Activated CD4-positive, alpha-beta T cell treated with anti-CD3 and anti-CD28 coated beads, Interleukin-2, Interleukin-4, amounts not matched to agents 100 ng/mL and 50 ng/mL, durations not matched to agents 16 hours and 8 hours (primary cell): ENCODE measurements at places on chromosomes 4 and X.
A peak's percentile ranks its signal among the peaks of the same experiment; 100 is the strongest.

DNA sequence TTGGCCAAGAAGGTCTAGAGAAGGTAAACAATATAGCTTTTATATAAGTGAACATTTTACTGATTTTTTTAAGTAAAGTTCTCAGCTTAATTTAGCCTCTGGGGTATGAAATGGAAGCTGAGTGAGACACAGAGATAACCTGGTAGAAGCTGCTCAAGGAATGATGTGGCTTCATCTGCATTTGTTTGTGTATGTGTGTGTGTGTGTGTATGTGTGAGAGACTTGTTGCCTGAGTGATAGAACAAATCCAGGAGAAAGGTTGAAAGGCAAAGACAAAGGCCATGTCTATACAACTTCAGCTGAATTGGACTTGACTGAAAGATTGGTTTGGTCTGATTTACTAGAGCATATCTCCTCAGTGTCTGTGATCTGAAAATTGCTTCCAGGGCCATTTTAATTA lies 63.6 kb downstream of the PCDH7 start:
- no peak for DNase-seq

DNA sequence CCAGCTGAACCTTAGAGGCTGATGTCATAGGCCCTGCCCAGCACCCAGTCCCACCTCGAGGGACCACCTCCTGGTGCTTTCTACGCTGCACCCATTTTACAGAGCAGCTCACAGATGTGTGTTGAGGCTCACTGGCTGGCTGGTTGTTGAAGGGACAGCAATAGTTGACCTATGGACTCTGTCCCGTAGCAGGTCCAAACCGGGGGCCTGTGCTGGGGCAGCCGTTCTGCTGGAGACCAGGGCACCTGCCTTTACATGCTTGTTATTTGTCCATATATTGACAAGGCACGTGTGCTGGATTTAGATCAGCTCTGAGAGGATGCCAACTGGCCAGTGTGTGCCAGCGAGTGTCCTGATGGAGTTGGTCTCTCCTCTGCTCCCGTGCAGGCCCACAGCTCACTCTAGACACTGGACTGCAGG lies 58.1 kb downstream of the TNIP2 start:
- no peak for DNase-seq

DNA sequence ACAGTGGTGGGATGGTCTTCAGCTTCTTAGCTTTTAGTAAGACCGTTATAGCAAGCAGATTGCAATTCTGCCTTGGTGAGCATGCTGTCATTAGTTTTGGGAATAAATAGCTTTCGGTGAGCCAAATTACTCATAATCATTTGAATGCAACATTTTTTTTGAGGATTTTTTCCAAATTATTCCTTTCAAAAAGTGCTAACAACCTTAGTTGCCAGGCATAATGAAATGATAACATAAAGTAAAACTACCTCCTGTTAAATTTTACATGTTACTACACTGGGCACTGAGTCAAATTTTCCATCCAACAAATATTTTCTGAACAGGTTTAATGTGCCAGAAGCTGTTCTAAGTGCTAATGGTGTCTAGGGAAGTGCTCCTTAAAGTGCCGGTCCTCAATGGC lies 15.8 kb upstream of the NPFFR2 start:
- no peak for DNase-seq

DNA sequence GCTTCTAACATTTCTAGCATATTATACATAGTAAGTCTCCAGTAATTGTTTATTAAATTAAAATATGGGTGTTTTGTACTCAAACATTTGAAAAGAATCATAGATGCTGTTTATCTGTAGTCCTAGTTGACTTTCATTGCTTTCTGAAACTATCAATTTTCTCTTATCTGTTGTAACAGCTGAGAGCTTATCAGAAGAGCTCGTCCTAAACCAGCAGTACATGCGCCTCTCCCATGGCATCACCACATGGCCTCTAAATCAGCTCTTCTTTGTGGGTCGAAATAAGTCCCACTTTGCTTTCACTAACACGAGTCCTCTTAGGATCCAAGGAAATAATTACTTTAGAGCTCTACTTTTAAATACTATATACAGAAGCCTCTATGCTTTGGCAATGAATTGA lies 55.1 kb downstream of the PPP3CA start:
- DNase-seq, result no peak

- DNase-seq, result no peak
Measured at GRCh38 chr4:108400309-108400708, 220.1 kb upstream of the RPL34 start.

DNA sequence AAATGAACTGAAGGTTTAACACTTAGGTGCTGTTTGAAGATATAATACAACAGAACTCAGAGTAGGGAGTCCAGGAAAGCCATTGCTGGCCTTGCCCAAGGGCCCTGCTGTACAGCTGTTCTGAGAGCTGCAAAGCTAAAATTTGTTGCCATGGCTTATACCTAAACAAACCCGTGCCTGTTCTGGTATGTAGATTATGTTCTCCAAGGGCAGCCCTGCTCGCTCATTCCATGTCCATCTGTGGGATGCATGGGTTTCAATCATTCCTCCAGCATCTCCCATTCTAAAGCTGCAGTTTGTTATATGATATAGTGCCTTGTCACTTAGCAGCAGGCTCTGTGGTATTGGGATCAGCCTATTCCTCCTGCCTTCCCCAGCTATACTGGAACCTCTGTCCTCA lies 80.8 kb upstream of the BMPR1B start:
- no peak for DNase-seq

GRCh38 chr4:141721174-141721573 lies 84.8 kb downstream of the IL15 start:
- DNase-seq, result no peak

DNA sequence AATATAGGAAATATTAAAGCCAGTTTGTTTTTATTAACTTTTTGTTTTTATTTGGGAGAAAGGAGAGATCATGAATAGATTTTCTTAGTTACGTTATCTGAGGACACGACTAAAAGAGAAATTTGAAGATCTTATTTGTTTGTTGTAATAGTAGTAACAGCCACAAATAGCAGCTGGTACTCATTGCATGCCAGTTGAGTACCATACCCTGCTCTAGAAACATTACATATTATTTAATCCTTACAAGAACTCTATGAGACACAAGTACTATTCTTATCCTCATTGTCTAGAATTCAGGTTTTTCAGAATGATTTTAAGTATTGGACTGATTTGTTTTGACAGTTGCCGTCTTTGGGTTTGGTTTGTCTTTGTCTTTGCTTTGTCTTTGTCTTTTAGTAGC lies 31.8 kb downstream of the USP53 start:
- no peak for DNase-seq

DNA sequence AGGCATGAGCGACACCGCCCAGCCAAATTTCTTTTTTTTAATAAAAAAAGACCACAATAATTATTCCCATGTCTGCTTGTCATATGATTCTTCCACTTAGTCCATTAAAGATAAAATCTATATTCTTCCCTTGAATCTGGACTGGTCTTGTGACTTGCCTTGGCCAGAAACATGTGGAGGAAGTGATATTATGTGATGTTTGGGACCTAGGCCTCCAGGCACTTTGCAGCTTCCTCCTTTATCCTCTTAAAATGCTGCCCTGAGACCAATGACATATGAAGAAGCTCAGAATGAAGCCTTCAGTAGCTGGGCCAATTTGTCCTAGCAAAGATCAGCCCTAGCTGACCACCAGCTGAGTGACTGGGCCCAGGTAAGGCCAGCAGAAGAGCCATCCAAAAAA lies 250.0 kb downstream of the INPP4B start:
- DNase-seq, result no peak

- DNase-seq, result no peak
Measured at GRCh38 chrX:123215397-123216089, 31.5 kb downstream of the GRIA3 start.

GRCh38 chrX:115356369-115356768 lies 66.9 kb downstream of the LUZP4 start:
- no peak for DNase-seq

DNA sequence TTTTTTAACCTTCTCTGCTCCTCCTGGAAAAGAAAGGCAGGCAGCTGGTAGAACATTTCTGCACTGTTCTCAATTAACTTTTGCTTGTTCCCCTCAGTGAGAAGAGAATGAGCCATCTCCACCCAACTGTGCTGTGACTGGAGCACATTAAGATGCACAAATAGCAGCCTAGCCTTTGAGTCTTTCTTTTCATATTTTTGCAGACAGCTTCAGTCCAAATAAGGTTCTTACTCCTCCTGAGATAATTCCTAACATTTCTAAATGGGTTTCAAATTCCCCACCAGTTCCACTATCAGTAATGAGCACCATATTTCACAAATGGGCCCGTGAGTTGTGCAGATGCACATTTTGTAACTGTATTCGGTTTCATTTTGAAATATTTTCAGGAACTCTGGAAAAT lies 118.6 kb downstream of the SPCS3 start:
- no peak for DNase-seq

DNA sequence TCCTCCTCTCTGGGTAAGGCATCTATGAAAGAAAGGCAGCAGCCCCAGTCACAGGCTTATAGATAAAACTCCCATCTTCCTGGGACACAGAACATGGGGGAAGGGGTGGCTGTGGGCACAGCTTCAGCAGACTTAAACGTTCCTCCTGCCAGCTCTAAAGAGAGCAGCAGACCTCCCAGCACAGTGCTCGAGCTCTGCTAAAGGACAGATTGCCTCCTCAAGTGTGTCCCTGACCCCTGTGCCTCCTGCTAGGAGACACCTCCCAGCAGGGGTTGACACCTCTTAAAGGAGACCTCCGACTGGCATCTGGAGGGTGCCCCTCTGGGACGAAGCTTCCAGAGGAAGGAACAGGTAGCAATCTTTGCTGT lies 89.9 kb downstream of the EFHC2 start:
- DNase-seq, result no peak

DNA sequence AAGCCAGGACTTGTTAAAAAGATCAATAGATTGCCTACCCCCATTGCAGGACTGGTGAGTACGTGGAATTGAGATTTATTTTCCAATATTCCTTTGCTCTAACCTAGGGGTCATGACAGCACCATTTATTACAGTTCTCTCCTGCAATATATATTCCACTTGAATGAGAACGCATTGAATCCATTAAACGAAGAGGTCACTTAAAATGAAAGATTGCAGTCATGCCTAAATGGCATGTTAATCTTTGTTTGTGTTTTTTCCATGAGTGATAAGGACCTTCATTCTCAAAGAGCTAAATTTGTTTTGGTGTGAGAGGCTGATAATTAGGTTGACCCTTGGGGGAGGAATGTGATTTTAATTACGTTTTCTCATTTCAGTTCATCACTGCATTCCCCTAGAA lies 13.5 kb upstream of the LIMCH1 start:
- DNase-seq, result no peak

DNA sequence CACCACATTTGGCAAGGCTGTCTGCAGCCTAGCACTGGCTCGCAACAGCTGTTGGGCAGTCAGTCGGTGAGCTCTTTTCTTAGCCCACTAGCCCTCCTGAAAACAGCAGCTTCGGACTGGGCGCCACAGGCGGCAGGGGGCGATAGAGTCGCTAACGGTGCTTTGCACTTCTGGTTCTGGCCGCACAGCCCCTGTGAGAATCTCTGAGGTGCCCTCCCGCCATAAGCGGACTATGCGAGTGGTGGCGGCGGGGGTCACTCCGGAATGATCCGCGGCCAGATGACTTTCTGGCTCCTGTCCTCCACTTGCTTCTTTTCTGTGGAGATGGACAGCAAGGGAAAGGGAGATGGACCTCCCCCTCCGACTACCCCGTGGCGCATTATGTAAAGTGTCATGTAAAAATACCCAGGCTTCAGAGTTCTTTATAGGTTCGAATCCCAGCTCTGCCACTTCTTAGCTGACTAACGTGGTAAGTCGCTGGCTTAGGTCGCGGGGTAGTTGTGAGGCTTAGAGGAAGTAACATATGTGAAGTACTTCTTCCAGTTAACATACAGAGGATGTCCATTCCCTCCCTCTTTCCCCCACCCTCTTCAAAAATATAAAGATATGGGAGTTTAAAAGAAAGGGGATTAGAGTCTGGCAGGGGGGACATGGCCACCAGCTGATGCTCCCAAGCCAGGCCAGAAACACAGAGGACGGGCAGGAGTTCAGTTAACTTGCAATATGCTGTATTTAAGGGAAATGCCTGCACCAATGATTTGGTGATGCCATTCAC lies 11.0 kb downstream of the ARHGAP36 start:
- DNase-seq, result peak; percentile 9

GRCh38 chr4:113783289-113783688 lies 21.8 kb upstream of the CAMK2D start:
- no peak for DNase-seq

GRCh38 chr4:153467897-153468262 lies 1.7 kb downstream of the TMEM131L start:
- DNase-seq, result no peak

DNA sequence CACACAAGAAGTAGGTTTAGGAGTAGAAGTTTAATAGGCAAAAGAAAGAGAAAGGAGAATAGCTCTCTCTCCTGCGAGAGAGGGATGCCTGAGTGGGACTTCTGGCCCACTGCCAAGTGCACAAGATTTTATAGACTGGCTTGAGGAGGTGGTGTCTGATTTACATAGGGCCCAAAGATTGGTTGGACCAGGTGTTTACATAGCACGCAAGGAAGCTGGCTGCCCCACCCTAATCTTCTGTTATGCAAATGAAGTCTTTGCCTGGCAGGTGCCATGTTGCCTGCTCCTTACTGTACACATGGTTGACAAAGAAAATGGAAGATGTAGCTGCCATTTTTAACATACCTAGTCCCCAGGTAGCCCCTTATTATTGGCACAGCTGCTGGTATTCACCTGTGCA lies 170.8 kb upstream of the GATB start:
- no peak for DNase-seq

DNA sequence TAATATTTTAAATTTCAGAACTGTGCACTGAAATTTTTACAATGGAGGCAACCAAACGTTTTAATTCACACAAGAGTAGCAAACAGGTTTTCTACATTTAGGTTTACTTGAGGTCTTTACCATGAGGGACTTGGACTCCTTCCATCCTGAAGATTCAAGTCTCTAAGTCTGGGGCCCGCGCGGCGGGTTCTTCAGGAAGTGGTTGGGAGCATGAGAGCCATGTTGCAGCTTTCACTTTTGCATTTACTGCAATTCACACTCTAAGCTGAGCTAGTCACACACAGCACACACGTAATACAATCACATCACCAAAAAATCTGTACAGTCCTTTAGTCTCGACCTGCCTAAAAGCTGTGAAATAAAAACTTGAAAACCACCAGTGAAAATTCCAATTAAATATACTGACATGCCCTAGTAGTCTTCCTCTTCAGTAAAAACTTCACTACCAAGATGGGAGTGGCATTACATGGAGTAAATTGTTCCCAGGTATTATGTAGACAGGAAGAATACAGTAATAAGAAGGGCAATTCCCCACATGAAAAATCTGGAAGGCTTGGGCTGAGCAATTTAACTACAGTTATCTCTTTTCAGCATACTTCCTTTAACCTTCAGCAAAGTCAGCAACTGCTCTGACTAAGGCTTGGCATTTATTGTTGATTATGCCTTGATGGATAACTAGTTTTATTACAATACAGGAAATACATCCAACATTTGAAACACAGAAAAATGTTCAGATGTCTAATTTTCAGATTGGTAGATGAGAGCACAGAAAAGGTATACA lies 571.1 kb upstream of the DIPK2B start:
- peak; percentile 73 for DNase-seq

GRCh38 chrX:132802033-132802432 lies 156.4 kb downstream of the HS6ST2 start:
- no peak for DNase-seq
